ENCODE measurements at places on chromosomes 3 and 15. TPM values are rescaled to one million over a fixed set of nuclear protein-coding genes. Genes with fewer than 3 reads are reported as not detected.

GRCh38 chr3:175743733-175744400 lies 884.7 kb downstream of the NAALADL2 start:
- DNase-seq = no peak

DNA sequence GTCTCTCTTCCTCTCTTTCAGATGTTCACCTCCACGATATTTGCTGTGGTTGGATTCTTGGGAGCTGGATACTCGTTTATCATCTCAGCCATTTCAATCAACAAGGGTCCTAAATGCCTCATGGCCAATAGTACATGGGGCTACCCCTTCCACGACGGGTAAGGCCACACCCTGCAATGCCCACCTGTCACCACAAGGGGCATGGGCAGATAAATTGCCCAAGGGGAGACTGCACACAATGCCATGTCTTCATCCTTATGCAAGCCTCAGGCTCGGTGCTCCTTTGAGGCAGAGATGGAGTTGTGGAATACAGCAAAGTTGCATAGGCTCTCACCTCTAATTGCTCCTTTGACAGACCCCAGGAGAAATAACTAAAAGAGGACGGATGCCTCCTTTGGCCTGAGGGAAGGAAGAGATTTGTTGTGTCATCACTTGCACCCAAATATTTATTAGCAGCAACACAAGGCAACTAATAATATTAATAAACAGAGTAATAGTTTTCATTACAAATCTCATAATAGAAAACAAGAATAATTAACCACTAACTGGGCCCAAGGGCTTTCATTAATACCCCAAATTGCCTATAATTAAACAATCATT lies 13.2 kb downstream of the TM4SF4 start:
- DNase-seq = no peak

GRCh38 chr3:11530153-11530721 lies 113.5 kb downstream of the VGLL4 start:
- DNase-seq = no peak

DNA sequence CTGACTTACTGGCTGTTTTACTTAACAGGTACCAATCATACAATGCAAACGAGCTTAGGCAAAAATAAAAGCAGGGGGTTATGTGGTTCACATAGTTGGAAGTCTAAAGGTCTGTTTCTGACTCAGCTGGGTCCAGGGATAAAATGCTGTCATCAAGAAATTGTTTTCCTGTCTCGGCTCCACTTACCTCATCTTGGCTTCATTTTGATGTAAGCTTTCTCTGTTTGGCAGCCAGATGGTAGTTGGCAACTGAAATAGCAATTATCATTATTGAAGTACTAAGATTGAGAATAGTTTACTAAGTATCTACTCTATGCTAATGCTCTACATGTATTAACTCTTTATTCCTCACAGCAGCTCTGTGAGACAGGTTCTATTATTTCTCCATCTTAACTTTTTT lies 36.8 kb upstream of the CNTN3 start:
- no peak for DNase-seq

DNA sequence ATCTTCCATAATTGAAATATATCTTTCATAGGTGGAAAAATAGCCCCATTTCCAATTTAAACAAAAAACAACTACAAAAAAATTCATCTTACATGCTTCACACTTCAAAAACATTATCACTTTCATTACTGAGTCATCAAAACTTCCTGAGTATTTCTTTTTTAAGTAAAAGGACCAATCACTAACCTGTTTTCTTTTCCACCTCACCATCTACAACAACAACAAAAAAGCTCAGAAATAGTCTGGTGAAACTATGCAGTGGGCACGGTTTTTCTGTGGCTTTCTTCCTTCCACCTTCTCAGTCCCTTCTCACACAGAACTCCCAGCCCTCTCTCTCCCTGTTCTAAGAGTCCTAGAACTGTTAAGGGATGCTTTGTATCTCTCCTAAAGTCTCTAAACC lies 20.3 kb upstream of the TNIK start:
- DNase-seq = no peak

DNA sequence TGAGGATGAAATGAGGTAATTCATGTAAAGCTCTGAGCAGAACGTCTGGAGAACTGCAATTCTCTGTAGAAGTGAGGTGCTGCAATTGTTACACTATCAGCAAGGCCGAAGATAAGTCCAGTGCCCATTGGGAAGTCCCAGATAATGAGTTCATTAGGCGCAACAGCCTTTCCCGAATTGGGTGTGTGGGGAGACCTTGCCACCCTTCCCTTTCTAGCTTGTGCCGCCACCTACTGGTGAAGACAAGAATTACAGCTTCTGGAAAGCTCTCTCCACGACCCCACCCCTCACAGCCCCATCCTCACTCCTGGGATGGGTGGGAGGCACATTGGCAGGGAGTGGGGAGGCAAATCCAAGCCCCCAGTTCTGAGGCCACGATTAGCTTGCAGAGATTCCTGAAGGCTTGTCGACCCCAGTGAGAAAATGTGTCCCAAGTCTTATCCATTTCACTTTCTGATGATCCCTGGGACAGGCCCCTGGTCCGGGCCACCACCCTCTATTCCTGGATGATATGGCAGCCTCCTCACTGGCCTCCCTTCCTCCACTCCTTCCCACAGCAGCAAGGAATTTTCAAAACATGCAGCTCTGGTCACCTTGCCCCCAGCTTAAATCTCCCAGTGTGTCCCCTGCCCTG lies 36.4 kb downstream of the FAM3D start:
- DNase-seq = peak; percentile 77

DNA sequence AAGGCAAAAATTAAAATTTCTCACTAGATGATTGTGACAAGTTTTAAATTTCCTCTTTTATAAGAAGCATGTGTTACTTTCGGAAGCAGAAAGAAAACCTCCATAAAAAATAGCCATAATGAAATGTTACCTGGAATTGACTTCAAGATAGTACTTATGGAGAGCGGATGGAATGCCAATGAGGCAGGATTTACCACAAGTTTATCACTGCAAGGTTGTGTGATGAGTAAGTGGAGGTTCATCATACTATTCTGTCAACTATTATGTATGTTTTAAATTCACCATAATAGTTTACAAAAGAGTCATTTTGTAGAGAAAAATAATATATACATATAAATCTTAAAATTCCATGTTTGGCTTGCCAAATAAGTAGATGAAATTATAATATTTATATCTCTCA lies 230.3 kb downstream of the SCAPER start:
- DNase-seq = no peak

DNA sequence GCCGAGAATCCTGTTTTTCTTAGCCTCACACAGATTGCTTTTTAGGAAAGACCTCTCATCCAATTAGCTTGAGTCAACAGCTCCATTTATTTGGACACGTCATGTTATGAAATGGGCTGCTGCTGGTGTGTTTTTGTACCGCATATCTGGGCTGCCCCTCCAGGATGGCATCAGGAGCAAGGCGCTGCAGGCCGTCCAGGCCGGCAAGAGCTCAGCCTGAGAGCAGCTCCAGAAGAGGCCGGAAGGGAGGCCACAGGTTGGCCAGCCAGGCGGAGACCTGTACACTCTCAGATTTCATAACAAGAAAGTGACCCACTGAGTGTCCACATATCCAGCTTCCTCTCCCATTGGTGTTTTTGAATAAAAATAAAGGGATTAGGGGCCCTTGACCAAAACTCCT lies 28.3 kb downstream of the FOXL2NB start:
- no peak for DNase-seq

The P2RY12 gene
- 5.4 TPM for total RNA-seq

The CCR3 gene
- not detected for total RNA-seq
